ENCODE measurements at places on chromosomes 3 and 15.

DNA sequence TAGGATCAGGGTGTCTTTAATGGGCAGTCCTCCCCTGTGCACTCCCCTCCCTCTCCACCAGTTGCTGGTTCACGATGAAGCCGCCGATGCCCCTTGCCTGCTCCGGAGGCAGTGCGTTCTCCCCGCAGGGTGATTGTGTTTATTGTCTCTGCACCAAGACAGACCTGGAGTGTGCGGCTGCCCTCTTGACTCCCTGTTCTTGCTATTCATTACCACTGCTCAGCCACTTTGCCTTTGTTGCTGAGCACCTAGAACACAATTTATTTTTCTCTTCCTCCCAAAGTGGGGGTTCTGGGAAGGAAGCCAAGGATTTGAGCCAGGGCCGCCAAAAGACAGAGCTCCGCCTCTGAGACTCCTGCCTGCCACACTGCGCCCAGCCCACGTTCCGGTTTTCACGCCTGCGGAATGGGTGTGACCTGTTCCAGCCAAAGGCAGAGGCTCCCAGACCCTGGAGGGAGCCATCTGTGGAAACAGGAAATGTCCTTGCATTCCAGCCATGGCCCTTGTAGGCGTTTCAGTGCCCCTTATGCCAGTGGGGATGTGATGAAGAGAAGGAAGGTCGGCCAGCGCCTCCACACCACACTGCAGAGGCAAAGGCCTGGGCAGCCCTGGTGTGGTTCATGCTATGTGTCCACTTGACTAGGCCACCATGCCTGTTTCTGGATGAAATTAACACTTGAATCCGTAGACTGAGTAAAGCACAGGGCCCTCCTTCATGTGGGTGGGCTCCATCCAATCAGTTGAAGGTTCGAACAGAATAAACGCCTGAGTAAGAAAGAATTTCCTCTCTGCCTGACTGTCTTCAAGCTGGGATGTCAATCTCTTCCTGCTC lies 85.8 kb downstream of the HMG20A start:
- no peak for DNase-seq

DNA sequence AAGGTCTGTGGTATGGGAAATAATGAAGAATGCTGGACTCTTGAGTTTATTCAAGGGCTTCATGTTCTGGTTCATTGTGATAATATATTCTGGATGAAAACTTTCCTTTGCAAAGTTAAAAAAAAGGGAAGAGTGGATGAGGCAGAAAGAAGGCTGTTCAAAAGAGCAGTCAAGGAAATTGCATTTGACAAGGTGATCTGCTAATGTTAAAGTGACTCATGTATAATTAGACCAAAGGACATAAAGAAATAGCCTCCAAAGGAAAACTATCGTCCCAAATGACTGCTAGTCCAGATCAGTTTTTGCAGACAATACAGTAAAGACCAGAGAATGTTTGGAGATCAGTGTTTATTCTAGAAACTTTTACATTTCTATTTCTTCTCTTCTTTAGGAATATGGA lies 9.8 kb downstream of the TMEM108 start:
- no peak for DNase-seq

- no peak for DNase-seq
Observed at GRCh38 chr3:67526246-67526645, 128.2 kb downstream of the SUCLG2 start.

DNA sequence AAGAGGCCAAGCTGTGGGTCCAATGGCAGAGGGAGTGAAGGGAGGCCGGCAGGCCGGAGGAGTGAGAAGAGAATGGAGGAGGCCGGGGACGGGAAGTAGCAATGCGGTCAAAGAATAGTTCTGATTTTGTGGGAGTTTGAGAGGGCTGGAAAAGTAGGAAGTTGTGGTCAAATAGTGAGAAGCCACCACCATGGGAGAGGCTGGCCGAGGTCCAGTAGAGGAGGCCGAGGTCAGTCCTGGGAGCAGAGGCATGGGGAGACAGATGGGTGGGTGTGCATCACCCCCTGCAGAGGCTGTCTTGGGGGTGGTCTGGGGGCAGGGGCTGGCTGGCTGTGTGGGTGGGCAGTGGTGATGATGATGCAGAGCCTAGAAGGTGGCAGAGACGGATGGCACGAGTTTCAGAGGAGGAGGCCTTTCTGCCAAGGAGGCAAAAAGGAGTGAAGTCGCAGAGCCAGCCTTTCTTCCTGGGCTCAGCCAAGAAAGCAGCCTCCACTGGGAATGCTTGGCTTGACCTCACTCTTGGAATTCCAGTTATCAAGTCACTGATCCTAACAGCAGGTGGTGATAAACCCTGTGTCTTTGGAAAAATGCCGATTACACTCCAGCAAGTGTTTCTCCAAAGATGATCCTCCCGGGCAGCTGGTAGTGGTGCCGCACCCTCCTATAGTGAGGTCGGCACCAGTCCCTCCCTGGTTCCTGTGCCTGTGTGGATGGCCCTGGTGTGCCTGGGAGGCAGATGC lies 57.3 kb downstream of the ARNT2 start:
- DNase-seq, result no peak

DNA sequence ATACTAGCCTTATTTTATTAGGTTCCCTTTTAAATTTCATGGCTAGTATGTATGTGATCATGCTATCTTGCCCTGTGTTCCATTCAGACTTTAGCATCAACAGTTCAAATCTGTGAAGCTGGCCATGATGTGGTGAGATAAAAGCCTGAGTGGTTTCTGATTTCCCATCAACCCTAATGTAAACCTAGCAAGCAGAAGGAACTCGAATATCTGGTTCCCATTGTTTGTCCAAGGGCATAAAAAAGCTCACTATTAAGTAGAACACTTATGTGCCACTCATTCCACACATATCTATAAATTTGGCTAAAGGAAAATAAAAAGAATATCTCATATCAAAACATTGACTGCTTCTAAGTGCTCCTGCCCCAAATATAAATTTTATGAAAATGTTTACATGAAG lies 311.7 kb downstream of the CADM2 start:
- no peak for DNase-seq

DNA sequence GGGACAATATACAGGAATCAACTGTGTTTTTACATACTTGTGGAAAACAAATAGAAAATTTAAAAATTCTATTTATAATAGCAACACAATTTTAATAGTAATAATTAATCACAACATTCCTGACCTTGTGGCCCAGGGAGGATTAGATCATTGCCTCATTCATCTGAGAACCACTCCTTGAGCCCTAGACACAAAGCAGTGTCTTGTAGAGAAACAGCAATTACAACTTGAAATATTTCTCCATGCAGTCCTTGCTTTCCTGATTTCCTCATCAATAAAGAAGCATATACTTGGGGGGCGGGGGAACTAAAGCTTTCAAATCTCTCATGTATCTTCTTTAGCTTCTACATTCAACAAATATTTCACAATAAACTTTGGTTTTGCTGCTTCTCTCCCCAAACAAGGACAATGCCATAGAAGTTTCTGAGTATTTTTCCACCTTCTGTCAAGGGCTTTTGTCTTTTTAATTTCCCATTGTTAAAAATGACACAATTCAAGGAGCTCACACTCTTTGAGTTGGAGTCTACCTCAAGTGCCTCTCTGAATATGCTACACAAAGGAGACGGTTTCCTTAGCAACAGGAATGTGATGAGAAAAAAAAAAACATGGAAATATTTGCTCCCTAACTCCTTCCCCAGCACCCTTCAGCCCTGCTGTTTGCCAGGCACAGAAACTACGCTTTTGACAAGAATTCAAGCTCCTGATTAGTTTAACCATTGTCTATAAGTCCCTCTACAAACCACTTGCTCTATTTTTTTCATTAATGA lies 118.8 kb downstream of the ARPP21 start:
- no peak for DNase-seq

DNA sequence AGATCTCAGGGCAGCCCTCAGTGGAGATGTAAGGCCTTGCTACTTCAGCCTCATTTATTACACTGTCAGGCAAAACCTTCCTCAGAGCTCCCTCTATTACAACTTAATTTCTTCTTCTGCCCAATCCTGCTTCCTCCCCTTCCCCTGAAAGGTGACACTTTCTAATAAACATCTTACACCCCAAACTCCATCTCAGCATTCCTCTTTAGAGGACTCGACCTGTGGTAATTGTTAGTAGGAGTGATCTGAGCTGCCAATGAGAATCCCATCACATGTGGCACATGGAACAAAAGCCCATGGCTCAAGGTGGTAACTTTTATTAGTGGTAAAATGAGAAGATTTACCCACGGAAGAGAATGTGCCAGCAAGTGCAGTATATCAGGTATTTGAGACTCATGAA lies 29.8 kb downstream of the DTWD1 start:
- DNase-seq, result no peak

All from D721Med (cell line).